Activated T-cell treated with anti-CD3 and anti-CD28 coated beads, Interleukin-2, amount 50 U/mL, for 4 hours (primary cell): ENCODE measurements at places on chromosomes 16 and 17. TPM values are rescaled to one million over a fixed set of nuclear protein-coding genes. Genes with fewer than 3 reads are reported as not detected.

FBXW10 gene
- total RNA-seq: 0.13 TPM

JMJD6 gene
- total RNA-seq: 68.7 TPM

DNA sequence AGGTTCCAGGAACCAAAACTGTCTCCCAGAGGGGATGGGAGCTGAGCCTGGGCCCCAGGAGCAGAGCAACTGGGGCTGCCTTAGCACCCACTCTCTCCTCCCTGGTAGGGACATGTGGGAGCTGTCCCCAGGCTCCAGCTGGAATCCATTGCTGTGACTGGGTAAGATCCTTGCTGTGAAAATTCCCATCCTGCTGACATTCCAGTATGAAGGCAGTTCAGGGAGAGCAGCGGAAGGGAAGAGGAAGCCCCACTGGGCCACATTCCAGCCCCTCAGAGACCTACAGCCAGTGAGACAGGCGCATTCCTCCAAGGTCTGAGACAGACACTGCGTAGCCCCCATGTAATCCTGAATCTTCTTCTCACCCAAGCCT is 24.2 kb downstream of the MYO18A start:
- DNase-seq: no peak

DNA sequence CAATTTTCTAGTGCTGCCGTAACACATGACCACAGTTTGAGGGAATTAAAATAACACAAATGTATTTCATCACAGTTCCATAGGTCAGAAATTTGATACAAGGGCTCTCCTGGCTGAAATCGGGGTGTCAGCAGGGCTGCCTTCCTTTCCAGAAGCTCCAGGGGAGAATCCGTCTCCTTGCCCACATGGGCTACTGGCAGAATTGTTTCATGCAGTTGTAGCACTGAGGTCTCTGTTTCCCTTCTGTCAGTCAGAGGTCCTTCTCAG is 20.5 kb downstream of the EIF4A3 start:
- DNase-seq: no peak
